Right ventricle myocardium inferior (tissue), 1 donor: ENCODE measurements at places on chromosomes 11 and 22.

GRCh38 chr11:100830274-100830673 lies 143.2 kb downstream of the ARHGAP42 start:
- peak; percentile 61 for DNase-seq

DNA sequence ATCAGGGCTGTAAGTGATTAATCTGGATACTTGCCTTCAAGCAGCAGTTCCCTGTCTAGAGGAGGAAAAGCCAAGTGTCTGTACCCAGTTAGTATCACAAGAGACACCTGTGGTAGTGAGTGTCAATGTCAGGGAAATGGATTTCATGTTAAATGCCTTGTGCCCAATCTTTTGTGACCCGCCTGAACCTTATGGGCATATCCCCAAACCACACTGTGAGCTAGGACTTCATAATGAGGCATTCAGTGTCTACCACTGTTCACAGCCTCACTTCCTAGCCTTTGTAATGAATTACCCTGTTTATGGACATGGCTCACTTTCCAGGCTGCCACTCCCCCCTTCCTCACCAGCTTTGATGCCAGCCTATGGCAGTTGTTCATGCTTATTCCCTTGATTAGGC lies 125.1 kb downstream of the TRIM44 start:
- DNase-seq = no peak

DNA sequence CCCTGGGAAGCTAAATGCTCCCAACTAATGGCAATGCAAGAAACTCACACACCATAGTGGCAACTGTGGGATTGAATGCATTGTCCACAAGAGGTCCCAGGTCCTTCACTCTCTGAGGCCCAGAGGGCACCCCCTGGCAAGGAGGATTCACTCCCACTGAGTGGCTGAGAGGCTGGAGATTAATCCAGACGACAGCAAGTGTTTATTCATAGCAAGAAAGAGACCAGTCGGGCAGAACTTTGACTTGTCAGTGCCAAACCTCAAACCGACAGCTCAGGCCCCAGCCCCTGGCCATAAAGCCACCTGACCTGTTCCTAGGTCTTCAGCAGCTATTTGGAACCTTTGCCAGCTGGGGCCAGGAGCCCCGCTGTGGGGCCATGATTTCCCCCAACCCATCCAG lies 54.5 kb upstream of the MPEG1 start:
- no peak for DNase-seq

DNA sequence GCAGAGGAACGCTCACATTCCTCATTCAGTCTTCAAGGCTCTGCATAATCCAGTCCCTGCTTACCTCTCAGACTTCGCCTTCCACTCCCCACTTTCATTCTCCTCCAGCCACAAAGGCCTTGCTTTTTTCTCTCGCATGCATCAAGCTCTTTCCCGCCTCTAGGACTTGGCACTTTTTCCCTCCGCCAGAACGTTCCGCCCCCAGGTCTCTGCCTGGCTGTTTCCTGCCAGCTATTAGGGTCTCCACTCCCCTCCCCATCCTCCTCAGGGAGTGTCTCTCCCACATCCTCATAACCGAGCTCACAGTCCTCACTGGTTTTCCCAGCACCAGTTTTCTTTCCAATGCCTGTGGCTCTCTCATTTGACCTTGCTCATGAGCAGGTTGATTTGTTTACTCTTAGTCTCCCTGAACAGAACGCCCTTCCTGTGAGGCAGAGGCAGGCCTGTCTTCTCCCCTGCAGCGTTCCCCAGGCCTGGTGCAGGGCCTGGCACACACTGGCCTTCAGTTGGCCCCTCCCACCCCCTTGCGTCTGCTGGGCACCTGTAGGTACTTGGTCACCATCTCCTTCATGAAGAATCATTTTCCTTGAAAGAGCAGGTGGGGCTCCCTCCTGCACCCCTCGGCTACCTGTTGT lies 75.2 kb downstream of the RTL6 start:
- no peak for DNase-seq

- no peak for DNase-seq
These were observed 49.4 kb downstream of the RSF1 start for GRCh38 chr11:77771135-77771534.

DNA sequence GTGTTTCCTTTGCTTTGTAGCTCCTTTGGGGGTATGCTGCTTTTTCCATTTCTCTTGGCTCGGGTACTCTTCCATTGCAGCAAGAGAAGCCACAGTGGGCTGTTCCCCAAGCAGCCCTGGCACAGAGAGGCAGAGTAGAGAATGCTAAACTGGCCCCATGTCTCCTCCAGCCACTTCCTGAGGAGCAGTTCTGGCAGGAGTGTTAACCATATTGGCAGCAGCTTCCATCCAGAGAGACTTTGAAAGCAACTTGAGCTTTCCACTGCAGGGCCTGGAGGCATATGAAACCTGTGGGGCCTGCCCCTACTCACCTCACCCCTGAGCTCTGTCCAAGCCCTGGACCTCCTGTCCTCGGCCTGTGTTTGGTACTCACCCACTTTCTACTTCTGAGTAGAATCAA lies 61.8 kb downstream of the ALX4 start:
- DNase-seq = no peak

- DNase-seq = no peak
These were observed 18.3 kb upstream of the MICALL1 start for GRCh38 chr22:37887584-37888378.
